Pancreas (tissue), 10 donors: ENCODE measurements at places on chromosomes 6 and 20. TPM values are rescaled to one million over a fixed set of nuclear protein-coding genes. Genes with fewer than 3 reads are reported as not detected.

DNA sequence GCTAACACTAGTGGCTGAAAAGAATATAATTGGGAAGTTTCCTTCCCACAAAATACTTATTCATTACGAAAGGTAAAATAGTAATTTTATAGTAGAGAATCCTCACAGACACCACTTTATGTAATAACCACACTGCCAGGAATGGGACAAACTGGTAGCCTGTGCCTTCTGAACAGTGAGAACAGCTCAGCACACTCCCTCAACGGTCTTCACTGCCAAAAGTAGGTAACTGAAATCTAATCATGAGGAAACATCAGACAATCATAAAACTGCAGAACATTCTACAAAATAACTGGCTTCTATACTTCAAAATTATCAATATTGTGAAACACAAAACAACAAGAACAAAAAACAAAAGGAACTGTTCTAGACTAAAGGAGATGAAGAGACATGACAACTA lies 44.1 kb downstream of the NUP153 start:
- no peaks in the 10 kb centered on the region for H3K36me3 ChIP-seq
- H3K27ac ChIP-seq: no peak overlapping the region
- no peaks in the 10 kb centered on the region for H3K27me3 ChIP-seq

DNA sequence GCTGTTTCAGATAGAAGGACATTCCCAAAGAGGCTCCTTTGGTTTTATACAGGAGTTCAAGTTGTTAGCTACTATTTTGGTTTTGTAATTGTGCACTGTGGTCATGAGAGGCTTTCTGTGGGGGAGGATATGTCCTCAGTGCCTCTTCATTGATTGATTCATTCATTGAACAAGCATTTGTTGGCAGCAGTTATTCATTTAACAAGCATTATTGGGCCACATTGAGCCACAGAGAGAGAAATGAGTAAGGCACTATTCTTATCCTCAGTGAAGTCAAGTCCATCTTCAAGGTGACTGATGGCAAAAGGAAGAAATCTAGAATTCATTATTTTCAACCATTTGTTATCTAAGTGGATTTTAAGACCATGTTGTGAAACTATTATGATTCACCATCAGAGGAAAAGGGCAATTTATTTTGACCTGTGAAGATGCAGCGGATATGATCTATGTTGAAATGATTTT lies 697.2 kb upstream of the CITED2 start:
- H3K27me3 ChIP-seq: no peaks in the 10 kb centered on the region
- H3K36me3 ChIP-seq: no peaks in the 10 kb centered on the region
- no peak for DNase-seq
- no peak overlapping the region for H3K27ac ChIP-seq
- no peak overlapping the region for H3K4me3 ChIP-seq
- peaks cover 15% of the 10 kb centered on the region for H3K4me1 ChIP-seq

DNA sequence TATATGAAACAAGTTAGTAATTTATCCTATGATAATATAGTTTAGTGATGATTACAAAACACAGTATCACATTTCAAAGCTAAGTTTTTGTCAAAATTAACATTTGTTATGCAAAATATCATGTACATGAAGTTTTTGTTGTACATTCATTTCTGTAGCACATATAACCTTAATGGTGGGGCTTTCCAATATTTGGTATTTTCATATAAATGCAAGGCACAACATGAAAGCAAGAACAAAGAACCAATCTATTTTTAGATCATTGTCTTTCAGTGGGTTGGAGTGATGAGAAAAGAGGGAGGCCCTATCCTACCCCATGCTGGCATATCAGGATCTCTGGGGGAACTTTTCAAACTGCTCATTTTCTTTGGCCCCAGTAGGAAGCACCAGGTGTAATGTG lies 53.4 kb downstream of the FAM83B start:
- H3K36me3 ChIP-seq: no peaks in the 10 kb centered on the region
- DNase-seq: no peak
- no peaks in the 10 kb centered on the region for H3K4me1 ChIP-seq
- H3K27ac ChIP-seq: no peak overlapping the region

DNA sequence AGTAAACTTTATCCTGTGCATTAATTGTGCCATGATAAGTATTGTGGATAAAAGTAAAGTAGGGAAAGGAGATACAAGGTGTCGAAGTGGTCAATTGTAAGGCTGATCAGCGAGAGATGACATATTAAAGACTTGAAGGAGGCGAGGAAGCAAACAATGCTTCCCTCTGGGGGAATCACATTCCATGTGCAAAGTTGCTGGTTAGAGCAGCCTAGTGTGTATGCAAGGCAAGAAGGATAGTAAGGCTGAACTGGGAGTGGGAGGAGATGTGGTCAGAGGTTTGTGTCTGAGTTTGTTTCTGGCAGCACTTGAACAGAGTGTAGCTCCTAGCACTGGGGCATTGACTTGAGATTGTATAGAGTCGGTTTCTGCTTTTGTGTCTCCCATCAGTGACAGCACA lies 122.9 kb downstream of the SLC35F1 start:
- H3K27me3 ChIP-seq: no peaks in the 10 kb centered on the region
- no peak overlapping the region for H3K27ac ChIP-seq
- H3K36me3 ChIP-seq: no peaks in the 10 kb centered on the region
- DNase-seq: no peak
- no peaks in the 10 kb centered on the region for H3K4me1 ChIP-seq
- H3K4me3 ChIP-seq: no peak overlapping the region

DNA sequence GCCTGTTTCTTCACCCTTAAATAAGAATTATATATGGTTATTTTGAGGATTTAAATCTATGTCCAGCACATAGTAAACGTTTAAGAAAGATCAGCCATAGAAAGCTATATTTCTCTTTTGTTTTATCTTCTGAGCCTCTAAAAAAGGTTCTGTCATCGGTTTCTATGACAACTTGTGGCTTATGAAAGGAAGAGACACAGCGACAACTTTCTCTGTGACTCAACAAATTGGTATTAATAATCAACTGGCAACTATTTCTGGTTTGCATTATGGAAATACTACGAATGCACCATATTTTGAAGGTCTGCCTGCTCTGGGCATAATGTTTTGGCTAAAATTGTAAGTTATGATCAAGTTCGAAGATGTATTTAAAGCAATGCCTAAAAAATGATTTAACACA lies 751.0 kb downstream of the CD109 start:
- H3K27me3 ChIP-seq: no peaks in the 10 kb centered on the region
- no peak overlapping the region for H3K4me3 ChIP-seq
- no peak overlapping the region for H3K27ac ChIP-seq
- H3K4me1 ChIP-seq: peaks cover 10% of the 10 kb centered on the region
- DNase-seq: no peak

DNA sequence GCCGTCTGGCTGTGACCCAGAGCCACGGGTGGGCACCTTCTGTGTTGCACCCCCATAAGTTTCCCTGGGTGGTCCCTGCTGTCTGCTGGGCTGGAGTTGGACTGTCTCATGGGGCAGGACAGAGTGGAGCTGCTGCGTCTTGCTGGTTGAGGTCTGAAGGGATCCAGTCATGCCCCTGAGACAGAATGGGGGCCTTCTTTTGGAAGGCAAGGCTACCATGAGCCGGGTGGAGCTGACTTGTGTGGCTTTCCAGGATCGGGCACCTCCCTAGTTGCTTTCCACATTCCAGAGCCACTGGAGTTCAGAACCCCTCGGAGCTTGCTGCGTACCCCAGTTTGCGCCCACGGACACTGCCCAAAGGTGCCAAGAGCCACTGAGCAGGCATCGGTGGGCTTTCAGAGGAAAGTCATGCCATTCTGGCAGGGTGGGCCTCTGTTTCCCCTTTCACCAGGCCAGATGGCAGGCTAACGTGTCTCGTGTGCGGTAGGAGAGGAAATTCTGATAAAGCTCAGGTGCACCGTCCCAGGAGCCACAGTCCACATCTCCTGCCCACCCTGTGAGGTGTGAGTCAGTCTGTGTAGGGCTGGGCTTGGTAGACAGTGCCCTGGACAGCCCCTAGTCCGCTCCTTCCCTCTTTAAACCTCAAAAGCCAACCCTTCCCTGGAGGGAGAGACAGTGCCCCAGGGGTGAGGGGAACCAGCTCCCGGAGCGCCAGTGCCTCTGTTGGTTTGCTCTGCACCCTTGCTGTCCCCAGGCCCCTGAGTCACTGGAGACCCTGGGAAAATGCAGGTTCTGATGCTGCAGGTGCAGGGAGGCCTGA lies 125.3 kb downstream of the SYCP2 start:
- H3K4me1 ChIP-seq: no peaks in the 10 kb centered on the region
- no peak for DNase-seq
- no peak overlapping the region for H3K27ac ChIP-seq
- no peaks in the 10 kb centered on the region for H3K36me3 ChIP-seq
- H3K27me3 ChIP-seq: no peaks in the 10 kb centered on the region
- H3K4me3 ChIP-seq: no peak overlapping the region

DNA sequence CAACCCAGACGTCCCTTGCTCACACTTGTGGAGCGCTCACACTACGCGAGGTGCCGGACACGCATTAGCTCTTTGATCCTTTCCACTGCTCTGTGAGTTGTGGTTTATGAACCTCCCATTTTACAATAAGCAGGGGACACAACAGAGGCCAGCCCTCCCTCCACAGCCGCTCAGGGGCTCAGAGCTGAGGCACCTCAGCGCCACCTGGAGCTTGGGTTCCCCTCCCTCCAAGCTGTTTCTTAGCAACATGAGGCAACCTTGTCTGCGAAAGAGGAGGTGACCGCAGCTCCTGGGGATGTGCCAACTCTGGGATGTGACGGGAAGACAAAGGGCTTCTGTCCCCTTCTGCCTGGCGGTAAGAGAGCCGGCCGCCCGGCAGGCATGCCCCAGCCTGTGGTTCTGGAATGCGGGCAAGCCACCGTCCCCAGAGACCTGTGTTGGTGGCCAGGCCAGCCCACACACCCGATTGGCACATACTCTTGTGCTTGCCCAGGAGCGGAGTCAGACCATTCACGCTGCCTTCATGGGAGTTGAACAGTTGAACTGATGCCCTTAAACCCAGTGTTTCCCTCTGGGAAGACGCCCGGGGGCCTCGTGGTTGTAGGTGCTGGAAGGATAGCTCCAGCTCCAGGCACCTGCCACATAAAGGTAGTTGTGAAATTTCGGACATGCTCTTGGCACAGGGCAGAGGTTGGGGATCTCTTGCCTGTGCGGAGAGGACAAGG lies 44.5 kb downstream of the RBM38 start:
- no peaks in the 10 kb centered on the region for H3K36me3 ChIP-seq
- peak overlapping the region; percentile 83 for H3K27ac ChIP-seq
- peak; percentile 90 for DNase-seq
- H3K4me3 ChIP-seq: no peak overlapping the region
- H3K27me3 ChIP-seq: no peaks in the 10 kb centered on the region

DNA sequence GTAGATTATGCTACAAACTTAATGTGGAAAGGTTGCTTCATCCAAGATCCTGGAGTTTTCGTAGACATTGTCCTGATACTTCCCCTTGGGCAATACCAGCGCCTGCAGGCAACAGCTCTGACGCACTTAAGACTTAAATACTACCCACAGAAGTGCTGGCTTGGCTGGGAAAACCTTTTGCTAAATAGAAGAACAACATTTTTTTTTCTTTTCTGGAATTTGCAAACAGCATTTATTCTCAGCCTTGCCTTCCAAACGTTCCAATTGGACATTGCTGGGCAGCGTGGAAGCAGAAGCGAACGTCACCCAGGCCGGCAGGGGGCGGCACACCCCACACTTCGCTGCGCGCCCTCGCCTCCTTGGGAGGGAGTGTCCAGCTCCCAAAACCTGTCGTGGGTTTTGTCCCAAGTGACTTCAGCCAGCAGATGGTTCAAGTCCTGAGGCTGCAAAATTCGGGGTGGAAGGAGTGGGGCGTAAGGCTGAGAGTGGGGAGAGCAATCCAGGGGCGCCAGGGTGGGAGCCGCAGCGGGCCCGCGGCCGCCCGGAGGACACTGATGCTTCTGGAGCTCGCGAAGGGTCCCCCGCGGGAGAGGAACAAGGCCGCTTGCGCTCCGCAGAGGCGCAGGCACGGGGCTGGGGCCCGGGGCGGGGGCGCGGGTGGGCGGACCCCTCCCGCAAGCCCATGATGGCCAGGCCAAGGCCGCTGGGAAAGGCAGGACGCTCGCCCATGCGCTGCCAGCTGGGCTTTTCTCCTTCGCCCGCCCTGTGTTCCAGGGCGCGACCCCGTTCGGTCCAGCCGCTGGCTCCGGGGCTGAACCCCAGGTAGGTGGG lies 60.8 kb upstream of the MAP3K4 start:
- H3K27ac ChIP-seq: no peak overlapping the region
- H3K4me1 ChIP-seq: peaks cover 4% of the 10 kb centered on the region
- no peaks in the 10 kb centered on the region for H3K36me3 ChIP-seq

DNA sequence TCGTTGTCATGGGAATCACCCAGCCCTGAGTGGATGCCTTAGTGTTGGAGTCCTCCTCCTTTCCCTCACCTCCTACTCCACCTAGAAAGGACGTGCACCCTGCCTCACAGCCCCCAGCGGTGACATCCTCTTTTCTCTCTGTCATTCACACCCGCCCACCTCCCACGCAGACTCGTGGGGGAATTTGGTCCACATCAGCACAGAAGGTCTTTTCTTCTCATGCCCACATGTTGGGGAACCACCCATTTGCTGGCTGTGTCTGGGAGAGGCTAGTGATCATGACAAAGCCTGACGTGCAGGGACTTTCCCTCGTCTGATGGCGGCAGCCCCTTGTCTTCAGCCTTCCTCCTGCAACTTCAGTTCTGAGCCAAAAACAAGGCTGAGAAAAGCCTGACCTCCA lies 96.0 kb upstream of the CNKSR3 start:
- H3K4me1 ChIP-seq: no peaks in the 10 kb centered on the region
- H3K36me3 ChIP-seq: no peaks in the 10 kb centered on the region
- no peak for DNase-seq
- no peaks in the 10 kb centered on the region for H3K27me3 ChIP-seq

DNA sequence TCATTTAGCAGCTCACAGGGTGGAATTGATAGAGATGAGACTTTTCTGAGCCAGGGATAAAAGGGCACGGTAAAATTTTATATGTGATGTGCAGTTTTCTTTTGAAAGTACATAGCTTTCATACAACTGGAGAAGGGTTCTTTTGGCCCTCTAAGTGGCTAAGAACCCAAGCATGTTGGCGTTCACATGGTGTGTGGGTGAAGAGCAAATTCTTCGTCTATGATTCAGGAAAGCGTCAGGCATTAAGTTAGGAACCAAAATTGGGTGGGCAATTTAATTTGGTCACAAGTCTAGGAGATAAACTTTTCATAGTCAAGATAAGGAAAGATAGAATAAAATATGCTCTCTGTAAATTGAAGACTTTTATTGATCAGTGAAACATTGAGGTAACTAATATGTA lies 153.9 kb downstream of the UTRN start:
- H3K27ac ChIP-seq: no peak overlapping the region
- H3K36me3 ChIP-seq: peaks cover 54% of the 10 kb centered on the region
- H3K4me1 ChIP-seq: peaks cover 5% of the 10 kb centered on the region
- no peaks in the 10 kb centered on the region for H3K27me3 ChIP-seq
- H3K4me3 ChIP-seq: no peak overlapping the region

- DNase-seq: no peak
- no peaks in the 10 kb centered on the region for H3K27me3 ChIP-seq
- no peak overlapping the region for H3K4me3 ChIP-seq
- no peaks in the 10 kb centered on the region for H3K36me3 ChIP-seq
- no peak overlapping the region for H3K27ac ChIP-seq
- peaks cover 4% of the 10 kb centered on the region for H3K4me1 ChIP-seq
These were observed 11.2 kb downstream of the ZBTB2 start for GRCh38 chr6:151379933-151380847.

Gene PPP1R3G
- polyA plus RNA-seq: 0.09 TPM

Gene SIRPD
- polyA plus RNA-seq: not detected

Gene BPIFB2
- not detected for polyA plus RNA-seq
